ENCODE measurements at places on chromosomes 5 and 9.

- DNase-seq: no peak
Measured at GRCh38 chr9:23658376-23659258, 167.4 kb downstream of the ELAVL2 start.

DNA sequence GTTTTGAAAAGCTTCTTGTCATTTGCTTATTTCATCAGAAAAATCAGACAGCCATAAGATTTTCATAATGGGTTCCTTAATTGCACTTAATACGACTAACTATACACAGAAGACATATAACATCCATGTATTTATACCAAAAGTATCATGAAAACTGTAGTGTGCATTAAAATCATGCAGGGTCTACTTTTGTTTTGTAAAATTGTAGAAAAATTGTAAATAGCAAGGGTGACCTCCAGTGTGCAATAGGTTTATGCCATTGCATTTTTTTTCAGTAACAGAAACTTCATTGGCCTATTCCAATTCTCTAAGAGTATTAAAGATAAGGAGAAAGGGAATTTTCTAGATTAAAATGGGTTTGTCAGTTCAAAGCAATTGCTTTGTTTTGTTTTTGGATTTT lies 307.6 kb downstream of the KIAA0825 start:
- DNase-seq: no peak

GRCh38 chr5:56158331-56158960 lies 74.7 kb downstream of the ANKRD55 start:
- DNase-seq: no peak

- no peak for DNase-seq
Measured at GRCh38 chr5:169243651-169244422, 57.1 kb downstream of the SLIT3 start.

DNA sequence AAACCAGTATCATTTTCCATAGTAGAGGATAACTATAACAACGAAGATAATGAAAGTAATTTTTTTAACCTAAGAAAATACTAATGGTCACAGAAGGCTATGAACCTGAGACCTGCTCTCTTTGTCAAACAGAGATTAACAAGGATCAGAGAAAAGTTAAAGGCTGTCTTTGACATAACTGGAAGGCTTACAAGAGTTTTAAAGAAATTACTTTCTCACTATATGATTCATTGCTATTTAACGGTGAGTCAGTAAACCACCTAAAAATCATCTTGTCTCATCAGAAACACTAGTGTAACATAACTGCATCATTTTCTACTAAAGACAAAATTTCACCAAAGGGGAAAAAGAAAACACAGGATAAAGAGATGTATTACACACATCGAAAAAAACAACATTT lies 19.3 kb downstream of the MLANA start:
- DNase-seq: no peak

GRCh38 chr5:17434982-17435381 lies 63.0 kb upstream of the TAF11L2 start:
- no peak for DNase-seq

GRCh38 chr9:117403848-117404247 lies 11.0 kb downstream of the ASTN2 start:
- DNase-seq: no peak

- no peak for DNase-seq
Measured at GRCh38 chr9:132806306-132806705, 71.8 kb downstream of the AK8 start.

GRCh38 chr5:31563216-31563615 lies 31.1 kb downstream of the C5orf22 start:
- no peak for DNase-seq

GRCh38 chr5:141882594-141883183 lies 4.5 kb upstream of the PCDH1 start:
- no peak for DNase-seq

DNA sequence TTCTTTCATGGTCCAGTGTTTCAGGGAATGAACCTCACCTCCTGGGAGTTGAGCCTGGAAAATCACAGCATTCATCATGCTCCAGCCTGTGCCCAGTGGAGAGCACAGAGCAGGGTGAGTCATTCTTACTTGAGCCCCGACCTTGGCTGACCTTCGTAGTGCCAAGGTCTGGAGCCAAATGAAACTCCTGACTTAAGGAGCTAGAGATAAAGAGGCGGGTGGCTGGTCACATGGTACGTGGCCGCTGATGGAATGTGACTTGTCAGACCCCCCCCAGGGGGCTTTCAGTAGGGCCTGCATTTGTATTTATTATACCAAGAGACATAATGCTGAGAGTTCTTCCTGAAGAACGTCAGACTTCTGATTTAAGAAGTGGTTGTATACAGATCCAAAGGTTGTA lies 15.0 kb upstream of the PIP5K1B start:
- peak; percentile 76 for DNase-seq

DNA sequence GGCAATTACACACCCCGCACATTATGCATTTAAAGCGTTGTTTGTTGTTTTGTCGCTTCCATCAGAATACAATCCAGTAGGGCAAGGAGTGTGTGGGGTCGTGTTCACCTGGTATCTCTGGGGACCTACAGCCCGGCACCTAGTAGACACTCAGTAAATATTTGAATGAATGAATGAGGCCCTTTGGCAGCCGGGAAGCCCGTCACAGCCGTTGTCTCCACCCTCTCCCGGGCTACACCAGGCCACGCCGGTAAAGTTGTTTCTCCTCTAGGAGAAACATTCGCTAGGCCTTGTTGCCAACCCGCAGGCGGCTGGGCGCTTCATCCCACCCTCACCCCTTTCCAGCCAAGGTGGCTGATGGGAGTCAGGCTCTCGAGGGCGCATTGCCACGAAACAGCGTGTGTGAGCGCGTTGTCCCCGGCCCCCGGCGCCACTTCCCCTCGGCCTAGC lies 876 bp upstream of the JAK2 start:
- no peak for DNase-seq

- DNase-seq: no peak
Measured at GRCh38 chr5:147878066-147878759, at the start of gene SCGB3A2. SCGB3A2 (plus strand) TSS chr5:147878711; CDS start chr5:147878804, 93 bp downstream.

- DNase-seq: no peak
Measured at GRCh38 chr5:57653636-57654290, 171.2 kb upstream of the ACTBL2 start.
